ENCODE measurements at places on chromosomes 2 and 18.
A peak's percentile ranks its signal among the peaks of the same experiment; 100 is the strongest.

DNA sequence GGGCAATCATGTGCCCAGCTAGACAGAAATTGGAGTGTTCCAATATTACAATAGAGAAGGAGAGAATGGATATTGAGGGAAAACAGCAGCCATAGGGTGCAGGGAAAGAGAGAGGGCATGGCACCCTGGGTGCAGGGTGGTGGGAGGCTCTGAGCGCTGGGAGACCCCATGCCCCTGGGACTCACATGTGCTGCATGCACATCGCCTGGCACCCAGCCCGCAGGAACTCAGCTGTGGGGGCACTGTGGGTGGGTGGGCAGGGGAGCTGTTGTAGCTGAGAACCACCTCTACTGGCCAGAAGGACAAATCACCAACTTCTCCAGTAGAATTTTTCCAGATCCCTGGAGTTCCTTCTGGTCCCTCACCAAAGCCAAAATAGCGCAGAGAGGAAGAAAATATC, 7.2 kb upstream of the NEURL3 start:
- DNase-seq: no peak

- DNase-seq: peak; percentile 27
These were observed 246.1 kb upstream of the TNP1 start for GRCh38 chr2:217105733-217106649.

- DNase-seq: no peak
These were observed 25.3 kb downstream of the PIEZO2 start for GRCh38 chr18:11124054-11124453.

- DNase-seq: no peak
These were observed 23.8 kb upstream of the TTC39C start for GRCh38 chr18:23990474-23991410.

- no peak for DNase-seq
These were observed 44.1 kb downstream of the ATOH8 start for GRCh38 chr2:85797921-85798320.

Measured in activated CD8-positive, alpha-beta T cell treated with anti-CD3 and anti-CD28 coated beads for 36 hours (primary cell).